Activated naive CD4-positive, alpha-beta T cell (primary cell): ENCODE measurements at places on chromosomes 2 and 18.

DNA sequence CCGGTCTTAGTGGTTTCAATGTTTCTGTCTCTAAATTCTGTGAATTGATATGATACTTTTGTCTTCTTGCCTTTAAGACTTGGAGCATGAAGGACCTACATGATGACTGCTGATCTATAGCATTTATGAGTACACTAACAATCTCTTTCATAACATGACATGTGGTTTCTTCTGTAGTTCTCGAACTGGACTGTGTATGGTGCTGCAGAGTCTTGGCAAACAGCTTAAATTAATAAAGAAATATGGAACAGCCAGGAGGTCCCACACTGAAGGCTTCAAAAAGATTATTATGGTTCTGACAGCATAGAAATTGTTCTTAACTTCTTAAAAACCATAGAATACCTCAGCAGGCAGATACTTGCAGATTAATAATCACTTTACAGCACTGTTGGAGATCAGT, 145.0 kb downstream of the DCC start:
- DNase-seq: no peak

- DNase-seq: no peak
These were observed 12.5 kb downstream of the GAREM2 start for GRCh38 chr2:26185304-26185928.

- DNase-seq: no peak
These were observed 11.3 kb upstream of the DPP4 start for GRCh38 chr2:162085090-162085891.

GRCh38 chr2:71876542-71877451, 270.9 kb downstream of the CYP26B1 start:
- no peak for DNase-seq

GRCh38 chr2:204023088-204023487, 86.5 kb downstream of the ICOS start:
- no peak for DNase-seq

- no peak for DNase-seq
These were observed 11.6 kb upstream of the CASP10 start for GRCh38 chr2:201171259-201171814.

- no peak for DNase-seq
These were observed 252.4 kb upstream of the SLC39A10 start for GRCh38 chr2:195404651-195405050.

DNA sequence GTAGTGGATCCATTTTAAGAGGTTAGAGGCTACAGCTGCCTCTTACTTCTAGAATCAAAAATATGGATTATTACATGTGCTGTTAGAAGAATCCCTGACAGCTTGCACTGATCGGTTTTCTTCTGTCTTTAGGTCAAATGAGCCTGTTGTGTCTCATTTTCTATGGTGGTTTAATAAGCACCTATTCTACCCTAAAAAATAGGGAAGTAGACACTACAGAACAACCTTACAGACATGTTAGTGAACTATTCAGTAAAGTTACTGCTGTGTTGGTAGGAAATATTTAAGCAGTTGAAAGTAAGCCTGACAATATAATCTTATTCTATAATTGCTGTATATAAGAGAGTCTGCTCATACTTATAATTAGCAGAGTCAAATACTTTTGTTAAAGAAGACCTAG, 168.5 kb upstream of the NOSTRIN start:
- no peak for DNase-seq
